Activated CD8-positive, alpha-beta memory T cell treated with anti-CD3 and anti-CD28 coated beads, Interleukin-2, amount 10 ng/mL, durations not matched to agents 7 days and 5 days (primary cell): ENCODE measurements at places on chromosomes 2 and 18.

GRCh38 chr2:11465485-11466306 lies at the start of gene E2F6:
Gene E2F6 (minus strand): TSS chr2:11466161. CDS start chr2:11465879, 282 bp downstream.
- peak within 1 kb of the TSS; percentile 93 for H3K4me3 ChIP-seq
- H3K27ac ChIP-seq, result peak within 1 kb of the TSS; percentile 82
- no peaks in the 10 kb centered on the region for H3K27me3 ChIP-seq
- H3K36me3 ChIP-seq, result peaks cover 12% of the 10 kb centered on the region

GRCh38 chr2:10297959-10298531 lies 4.7 kb upstream of the HPCAL1 start:
- peak overlapping the region; percentile 64 for H3K27ac ChIP-seq
- no peak overlapping the region for H3K4me3 ChIP-seq
- peaks cover 6% of the 10 kb centered on the region for H3K27me3 ChIP-seq
- peaks cover 40% of the 10 kb centered on the region for H3K4me1 ChIP-seq
- DNase-seq, result peak; percentile 71
- peaks cover 4% of the 10 kb centered on the region for H3K36me3 ChIP-seq

DNA sequence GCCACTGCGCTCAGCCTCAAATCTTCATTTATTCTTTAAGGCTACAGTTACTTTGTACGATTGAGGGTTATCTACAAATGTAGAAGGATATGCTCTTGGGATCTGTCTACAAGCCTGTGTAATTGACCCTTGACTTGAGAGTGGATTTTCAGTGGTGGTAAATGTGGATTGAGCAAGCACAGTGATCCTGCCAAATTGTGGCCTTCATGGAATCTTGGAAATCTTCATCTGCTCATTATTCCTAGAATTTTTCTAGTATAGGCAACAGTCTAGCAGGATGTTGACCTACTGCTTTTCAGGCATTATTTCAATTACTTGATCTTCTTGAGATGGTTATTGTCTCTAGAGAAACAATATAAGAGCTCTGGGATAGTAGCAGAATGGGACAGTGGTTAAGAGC lies 226.1 kb upstream of the REV1 start:
- H3K4me1 ChIP-seq, result no peaks in the 10 kb centered on the region
- no peak overlapping the region for H3K27ac ChIP-seq
- H3K4me3 ChIP-seq, result no peak overlapping the region
- DNase-seq, result no peak
- H3K27me3 ChIP-seq, result no peaks in the 10 kb centered on the region

GRCh38 chr2:227443889-227444568 lies 27.9 kb upstream of the AGFG1 start:
- H3K27me3 ChIP-seq, result no peaks in the 10 kb centered on the region
- no peak overlapping the region for H3K27ac ChIP-seq
- no peaks in the 10 kb centered on the region for H3K4me1 ChIP-seq
- H3K4me3 ChIP-seq, result no peak overlapping the region

GRCh38 chr2:235024191-235024860 lies 72.5 kb downstream of the SH3BP4 start:
- H3K4me3 ChIP-seq, result no peak overlapping the region
- DNase-seq, result no peak
- no peaks in the 10 kb centered on the region for H3K36me3 ChIP-seq
- no peak overlapping the region for H3K27ac ChIP-seq
- no peaks in the 10 kb centered on the region for H3K4me1 ChIP-seq
- H3K27me3 ChIP-seq, result no peaks in the 10 kb centered on the region

- no peak overlapping the region for H3K27ac ChIP-seq
- no peak overlapping the region for H3K4me3 ChIP-seq
- no peaks in the 10 kb centered on the region for H3K36me3 ChIP-seq
- peak; percentile 80 for DNase-seq
- peaks cover 2% of the 10 kb centered on the region for H3K4me1 ChIP-seq
Observed at GRCh38 chr2:218995972-218996711, 2.9 kb upstream of the CRYBA2 start.

DNA sequence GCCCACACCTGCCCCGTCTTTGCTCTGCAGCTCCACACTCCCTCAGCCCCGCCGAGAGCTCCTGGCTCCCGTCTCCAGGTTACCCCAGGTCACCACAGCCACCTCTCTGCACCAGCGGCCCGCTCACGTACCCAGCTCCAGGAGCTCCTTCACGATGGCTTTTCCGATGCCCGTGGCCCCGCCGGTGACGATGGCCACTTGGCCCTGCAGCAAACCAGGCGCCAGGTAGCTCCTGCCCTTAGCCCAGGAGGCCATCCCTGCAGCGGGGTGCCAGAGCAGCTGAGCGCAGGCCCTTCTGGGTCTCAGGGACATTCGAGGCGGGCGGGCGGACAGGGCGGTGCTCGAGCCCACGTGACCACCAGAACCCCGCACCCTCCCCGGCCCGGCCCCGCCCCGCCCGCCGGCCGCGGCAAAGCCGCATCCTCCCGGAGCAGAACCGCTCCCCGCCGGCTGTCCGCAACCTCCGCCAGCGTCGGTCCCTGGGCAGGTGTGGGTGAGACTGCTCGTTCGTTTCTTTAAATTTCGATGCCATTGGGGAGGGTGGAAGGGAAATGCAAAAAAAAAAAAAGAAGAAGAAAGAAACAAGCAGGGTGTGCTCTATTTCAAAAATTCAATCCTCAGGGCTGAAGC lies at the start of the genes PECR and TMEM169:
PECR (minus strand) TSS at position 323 of the 630 bp plus-strand sequence; CDS start at position 255, 68 bp downstream.
TMEM169 (plus strand) TSS at position 433 of the 630 bp plus-strand sequence. CDS start 14,045 bp downstream, outside the sequence.
- peak within 1 kb of the TSS; percentile 83 for H3K27ac ChIP-seq
- peak; percentile 87 for DNase-seq
- H3K27me3 ChIP-seq, result no peaks in the 10 kb centered on the region
- peaks cover 6% of the 10 kb centered on the region for H3K36me3 ChIP-seq
- H3K4me1 ChIP-seq, result peaks cover 54% of the 10 kb centered on the region
- peak within 1 kb of the TSS; percentile 87 for H3K4me3 ChIP-seq

GRCh38 chr18:26356045-26356785 lies 130.0 kb downstream of the TAF4B start:
- H3K4me3 ChIP-seq, result no peak overlapping the region
- no peak for DNase-seq
- H3K27me3 ChIP-seq, result no peaks in the 10 kb centered on the region

DNA sequence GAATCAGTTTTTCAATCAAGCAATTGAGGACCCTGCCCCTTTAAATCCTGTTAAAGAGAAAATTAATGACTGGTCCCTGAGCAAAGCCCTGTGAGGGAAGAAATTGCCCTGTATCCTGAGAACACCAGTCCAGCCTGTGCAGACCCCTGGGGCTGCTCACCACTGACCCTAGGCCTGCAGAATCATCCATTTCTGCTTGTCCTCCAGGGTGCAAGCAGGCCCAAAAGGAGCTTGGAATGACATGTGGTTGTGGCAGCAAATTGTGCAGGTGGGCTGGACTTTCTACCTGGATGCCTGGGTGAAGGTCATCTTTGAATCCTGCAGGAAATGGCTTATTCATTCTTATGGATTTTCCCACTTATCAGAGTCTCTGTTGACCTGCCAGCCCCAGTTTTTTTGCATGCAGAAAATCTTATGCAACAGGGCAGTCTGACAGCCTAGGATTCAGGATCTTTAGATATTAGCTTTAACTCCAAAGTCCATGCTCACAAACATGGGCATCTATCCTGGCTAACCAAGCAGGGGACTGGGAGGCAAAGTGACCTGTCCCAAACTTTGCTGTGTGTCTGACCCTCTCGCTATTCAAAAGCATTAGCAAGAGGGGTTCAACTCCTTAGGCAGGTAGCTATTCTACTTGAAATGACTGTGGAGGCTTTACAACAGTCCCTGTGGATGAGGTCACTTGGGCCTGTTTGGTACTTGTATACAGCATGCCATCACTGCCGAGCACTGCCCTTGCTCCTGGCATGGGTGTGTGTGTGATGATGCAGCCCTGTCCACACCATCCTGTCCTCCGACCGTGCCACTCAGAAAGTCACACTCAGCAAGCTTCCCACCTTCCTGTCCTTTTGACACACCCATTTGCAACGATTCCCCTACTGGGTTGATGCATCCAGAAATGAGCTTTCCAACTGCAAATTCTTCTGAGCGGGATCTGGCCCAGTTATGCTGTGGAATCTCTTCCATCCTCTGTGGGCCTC lies 85.3 kb downstream of the CAPN13 start:
- no peaks in the 10 kb centered on the region for H3K36me3 ChIP-seq
- H3K27ac ChIP-seq, result no peak overlapping the region
- DNase-seq, result peak; percentile 22
- H3K27me3 ChIP-seq, result peaks cover 37% of the 10 kb centered on the region

DNA sequence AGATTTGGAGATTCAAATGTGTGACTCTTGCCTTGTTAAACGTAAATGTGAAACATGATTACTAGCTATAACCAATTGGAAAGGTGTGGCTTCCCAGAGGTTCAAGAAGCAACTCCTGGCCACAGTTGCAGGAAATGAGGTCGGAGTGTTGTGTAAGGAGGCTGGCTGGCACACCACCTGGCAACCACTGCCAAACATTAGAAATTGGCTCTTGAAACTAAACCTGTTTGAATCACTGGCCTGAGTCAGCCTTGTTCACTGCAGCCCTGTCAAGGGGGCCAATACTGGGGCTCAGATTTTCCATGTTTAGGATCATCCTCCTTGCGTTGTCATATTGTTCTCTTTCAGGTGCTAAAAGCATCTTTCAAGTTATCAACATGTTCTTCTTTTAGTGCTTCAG lies 206.3 kb downstream of the ARL6IP6 start:
- DNase-seq, result no peak
- no peak overlapping the region for H3K4me3 ChIP-seq
- no peaks in the 10 kb centered on the region for H3K27me3 ChIP-seq
- no peak overlapping the region for H3K27ac ChIP-seq
- no peaks in the 10 kb centered on the region for H3K4me1 ChIP-seq
- H3K36me3 ChIP-seq, result no peaks in the 10 kb centered on the region
